Stimulated activated CD4-positive, alpha-beta T cell treated with anti-CD3 and anti-CD28 coated beads, Interleukin-12 subunit alpha, Interleukin-12 subunit beta, amount 100 ng/mL, for 4 hours (primary cell): ENCODE measurements at places on chromosomes 1 and 21.

- no peak for DNase-seq
These were observed 146.8 kb downstream of the TENT5C start for GRCh38 chr1:117752661-117753060.

GRCh38 chr21:46607636-46608035, 2.8 kb upstream of the S100B start:
- DNase-seq, result no peak

GRCh38 chr1:115400891-115401290, 62.8 kb upstream of the NGF start:
- DNase-seq, result no peak

GRCh38 chr1:56992318-56993125, 26.7 kb upstream of the C8B start:
- DNase-seq, result no peak

DNA sequence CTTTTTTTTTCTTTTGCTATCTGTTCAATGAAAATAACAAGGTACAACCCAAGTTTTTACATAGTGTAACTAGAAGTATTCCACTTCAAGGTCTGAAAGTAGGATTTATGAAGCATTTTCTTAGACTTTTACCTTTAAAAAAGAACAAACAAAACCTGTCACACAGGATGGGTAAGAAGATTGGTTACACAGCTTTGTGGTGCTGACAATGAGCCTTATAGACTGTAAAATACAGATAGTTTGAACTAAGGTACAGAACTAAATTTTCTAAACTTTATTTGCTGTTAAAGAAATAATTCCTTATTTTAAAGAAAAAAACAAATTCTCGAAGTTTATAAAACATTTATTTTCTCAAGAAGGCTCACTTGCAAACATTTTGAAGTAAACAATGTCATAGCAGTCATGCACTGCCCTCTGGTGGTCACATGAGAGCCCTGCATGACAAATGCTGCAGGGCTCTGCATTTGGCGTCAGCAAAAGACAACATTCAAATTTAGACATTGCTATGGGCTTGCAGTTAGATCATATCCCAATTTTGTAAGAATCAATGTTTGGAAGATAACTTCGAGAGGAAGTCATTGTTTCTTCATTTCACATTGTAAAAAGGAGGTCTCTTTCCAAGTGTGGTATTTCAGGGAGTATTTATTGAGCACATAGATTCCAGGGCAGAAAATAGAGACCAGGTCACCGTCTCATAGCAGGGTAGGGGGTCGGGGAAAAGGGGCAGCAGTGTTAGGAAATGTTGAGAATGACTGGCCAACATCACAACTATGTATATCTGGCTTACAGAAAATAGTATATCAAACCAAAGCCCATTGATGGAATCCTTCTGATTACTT, 115.3 kb upstream of the FMN2 start:
- DNase-seq, result peak; percentile 38

DNA sequence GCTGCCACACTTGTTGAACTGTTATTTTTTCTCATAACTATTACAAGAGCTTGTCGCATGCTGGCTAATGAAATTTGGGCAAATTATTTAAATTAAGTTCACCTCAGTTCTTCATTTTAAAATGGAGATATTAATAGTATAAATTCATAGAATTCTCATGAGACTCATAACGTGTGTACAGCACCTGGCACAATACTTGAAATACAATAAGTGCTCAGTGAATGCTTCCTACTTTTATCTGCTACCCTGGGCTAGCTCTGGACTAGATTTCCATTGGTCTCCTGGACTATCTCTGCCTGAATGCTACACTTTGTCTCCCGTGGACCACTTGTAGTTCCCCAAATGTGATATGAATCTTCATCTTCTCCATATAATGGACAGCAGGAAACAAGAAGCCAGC, 919 bp downstream of the SLAMF6 start:
- DNase-seq, result no peak

DNA sequence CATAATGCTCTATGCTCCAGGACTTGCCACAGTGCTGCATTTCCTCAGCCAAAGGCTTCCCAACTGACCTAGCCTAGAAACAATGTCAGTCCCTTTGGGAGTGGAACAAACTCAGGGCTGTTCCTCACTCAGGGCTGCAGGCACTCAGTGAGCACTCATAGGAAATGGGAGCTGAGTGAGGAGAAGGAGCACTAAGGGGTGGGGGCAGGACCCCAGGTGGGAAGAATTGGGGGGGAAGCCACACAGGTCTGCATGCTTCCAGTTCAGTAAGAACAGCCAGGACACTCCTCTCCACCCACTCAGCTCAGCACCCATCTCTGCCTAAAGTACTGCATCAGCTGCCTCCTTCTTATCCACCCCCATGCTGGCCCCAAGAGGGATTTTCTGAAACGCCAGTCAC, 7.3 kb upstream of the SLC5A9 start:
- no peak for DNase-seq
